Right hindlimb (tissue), 1 donor: ENCODE measurements at places on chromosomes 3 and 15.
A peak's percentile ranks its signal among the peaks of the same experiment; 100 is the strongest.

- DNase-seq: no peak
These were observed 1.0 kb downstream of the ZNF589 start for GRCh38 chr3:48241796-48242455.

DNA sequence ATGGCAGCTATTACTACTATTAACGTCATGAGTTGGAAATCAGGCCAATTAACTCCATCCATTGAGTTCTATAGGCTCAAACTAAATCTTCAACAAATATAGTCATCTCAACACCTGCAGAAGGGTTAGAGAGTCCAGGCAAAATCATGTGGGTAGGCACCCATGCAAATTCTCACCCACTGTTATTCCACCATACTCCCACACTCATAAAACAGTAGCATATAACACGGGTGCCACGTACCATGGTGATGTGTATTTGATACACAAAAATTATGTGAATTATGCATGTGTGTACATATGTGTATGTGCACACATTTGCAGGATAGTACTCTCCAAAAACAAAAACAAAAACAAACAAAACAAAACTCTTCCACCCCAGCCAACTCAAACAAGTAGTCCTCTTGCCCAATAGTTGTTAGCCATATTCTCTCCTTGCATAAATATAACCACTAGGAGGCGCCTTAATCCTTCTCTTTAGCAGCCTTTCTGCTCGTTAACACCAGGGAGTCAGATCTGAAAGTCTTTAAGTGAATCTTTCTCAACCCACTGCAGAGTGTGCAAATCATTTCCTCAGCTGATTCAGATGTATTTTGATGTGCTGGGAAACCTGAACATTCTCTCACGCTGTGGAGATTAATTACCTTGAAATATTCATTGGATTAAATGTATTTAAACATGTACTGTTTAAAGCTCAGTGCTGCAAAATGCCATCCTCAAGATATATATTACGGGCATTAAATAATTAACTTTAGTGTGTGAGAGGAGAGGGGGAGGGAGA lies 38.0 kb upstream of the COPB2 start:
- DNase-seq: no peak

- DNase-seq: peak; percentile 42
These were observed 108.9 kb downstream of the FBLN2 start for GRCh38 chr3:13657660-13658435.

DNA sequence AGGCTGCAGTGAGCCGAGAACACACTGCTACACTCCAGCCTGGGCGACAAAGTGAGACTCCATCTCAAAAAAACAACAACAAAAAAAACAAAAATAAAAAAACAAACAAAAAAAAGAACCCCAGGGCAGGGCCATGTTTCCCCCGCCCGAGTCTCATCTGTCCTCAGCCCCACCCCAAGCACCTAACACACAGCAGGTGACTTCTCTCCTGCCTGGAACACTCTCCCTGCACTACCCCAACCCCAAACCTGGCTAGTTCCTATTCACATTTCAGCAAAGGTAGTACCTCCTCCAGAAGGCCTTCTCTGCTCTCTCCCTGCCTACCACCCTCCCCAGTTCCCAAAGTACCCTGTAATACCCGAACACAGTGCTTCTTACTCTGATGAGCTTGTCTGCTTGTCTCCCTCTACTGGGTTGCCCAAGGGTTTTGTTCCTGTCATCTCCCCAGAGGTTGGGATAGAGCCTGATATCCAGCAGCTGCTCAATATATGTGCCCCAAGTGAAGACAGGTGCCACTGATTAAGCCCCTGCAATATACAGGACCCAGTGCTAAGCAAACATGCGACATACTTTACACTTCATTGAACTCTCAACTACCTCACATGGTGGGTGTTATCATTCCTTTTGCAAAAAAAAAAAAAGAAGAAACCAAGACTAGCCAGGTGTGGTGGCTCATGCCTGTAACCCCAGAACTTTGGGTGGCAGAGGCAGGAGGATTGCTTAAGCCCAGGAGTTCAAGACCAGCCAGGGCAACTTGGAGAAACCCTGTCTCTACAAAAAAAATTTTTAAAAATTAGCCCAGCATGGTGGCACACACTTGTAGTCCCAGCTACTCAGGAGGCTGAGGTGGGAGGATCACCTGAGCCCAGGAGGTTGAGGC lies 103.6 kb downstream of the DAPK2 start:
- no peak for DNase-seq

DNA sequence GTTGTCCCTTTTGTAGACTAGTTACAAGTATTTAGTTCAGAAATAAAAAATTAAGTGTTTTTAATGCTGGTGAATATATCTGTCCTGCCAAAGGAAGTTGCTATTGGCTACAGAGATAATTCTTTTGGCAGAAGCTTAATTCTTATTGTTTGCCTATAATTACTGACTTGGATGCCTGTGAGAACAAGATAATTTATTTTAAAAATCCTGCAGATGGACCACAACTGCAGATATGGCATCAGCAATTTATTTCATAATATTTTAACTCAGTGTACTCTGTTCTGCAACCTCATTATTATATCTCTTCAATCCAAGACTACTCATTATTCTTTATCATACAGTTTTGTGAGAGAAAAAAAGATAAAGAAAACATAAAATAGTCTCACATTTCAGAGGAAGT lies 789.8 kb downstream of the NAALADL2 start:
- DNase-seq: no peak

DNA sequence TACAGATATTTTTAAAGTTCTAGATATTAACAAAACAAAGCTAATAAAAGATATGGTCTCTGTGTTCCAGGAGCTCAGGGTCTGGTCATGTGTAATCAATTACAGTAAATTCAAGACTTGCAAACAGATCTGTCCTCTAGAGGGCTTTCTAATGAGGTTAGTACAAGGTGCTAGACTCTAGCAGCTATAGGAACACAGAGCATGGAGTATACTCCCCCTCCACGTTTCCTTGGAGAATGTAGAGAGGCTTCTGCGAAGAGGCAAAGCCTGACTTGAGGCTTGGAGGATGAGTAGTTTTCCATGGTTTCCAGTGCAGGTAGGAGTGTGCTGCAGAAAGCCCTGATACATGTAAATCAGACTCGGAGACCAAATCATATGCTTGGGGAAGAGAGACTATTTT lies 32.7 kb upstream of the DLG1 start:
- DNase-seq: no peak

- no peak for DNase-seq
These were observed 49.1 kb downstream of the ZDHHC3 start for GRCh38 chr3:44926921-44927320.

DNA sequence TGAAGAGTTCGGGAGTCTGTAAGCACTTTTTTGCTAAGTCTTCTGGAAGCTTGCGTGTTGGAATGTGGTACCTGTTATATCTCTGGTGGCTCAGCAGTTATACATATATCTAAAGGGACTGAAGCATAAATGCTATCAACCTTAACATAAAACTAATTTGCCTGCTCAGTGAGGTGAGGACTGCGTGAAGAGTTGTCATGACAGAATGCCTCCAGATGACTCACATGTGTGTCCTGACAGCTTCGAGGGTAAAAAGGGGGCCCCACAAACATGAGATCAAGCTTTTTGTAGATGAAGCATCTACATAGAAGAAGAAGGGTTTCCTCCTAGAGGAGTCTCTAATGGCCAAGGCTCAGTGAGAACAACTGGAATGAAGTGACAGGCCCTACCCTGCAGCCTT lies 88.8 kb upstream of the C3orf80 start:
- no peak for DNase-seq

DNA sequence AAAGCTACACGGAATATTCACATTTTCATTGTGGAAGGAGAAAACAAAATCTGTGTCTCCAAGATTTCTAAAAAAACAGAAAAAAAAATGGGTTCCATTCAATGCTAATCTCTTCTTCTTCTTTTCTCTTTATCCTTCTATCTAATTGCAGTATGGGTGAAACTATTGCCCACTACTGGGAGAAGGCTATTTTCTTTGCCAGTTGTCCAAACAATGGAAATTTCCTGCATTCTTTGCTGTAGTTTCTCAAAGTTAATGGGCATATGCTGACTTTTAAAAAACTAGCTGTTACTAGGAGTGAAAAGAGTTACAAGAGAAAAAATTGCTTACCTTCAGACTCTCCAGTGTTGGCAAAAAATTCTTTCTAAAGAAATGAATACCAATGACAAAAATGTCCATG lies 179.3 kb upstream of the ANKRD28 start:
- DNase-seq: no peak

- DNase-seq: peak; percentile 95
These were observed at the start of gene USP19 for GRCh38 chr3:49120438-49121131. USP19 (minus strand) TSS chr3:49120823; CDS start chr3:49119145, 1,678 bp downstream.

DNA sequence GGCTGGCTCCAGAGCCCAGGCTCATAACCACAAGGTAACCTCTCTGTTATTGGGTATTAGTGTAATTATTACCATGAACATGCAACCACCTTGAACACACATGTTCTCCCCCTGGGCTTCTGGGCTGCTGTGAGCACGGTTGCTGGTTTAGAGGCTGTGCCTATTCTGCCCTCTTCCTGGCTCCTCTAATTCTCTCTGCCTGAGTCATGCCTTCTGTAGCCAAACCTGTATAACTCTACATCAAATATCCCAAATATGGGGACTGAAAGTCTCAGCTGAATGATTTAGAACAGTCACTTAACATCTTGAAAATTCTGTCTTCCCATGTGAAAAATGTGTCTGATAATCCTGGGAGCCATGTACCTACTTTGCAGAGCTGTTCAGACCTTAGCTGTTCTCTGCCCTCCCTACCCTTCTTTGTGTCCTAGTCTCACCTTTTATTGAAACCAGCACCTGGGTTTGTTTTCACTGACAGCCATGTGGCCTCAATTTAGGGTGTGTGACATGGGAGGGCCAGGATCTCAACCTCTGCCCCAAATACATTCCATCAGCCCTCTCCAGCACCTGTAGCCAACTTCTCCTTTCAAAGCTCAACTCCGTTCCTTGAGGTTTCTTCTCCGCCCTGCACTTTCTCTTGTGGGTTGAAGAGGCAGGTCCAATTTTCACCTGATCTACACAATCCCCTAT lies 60.7 kb downstream of the PDZRN3 start:
- no peak for DNase-seq

GRCh38 chr3:154095832-154096421 lies 25.3 kb upstream of the ARHGEF26 start:
- no peak for DNase-seq

GRCh38 chr3:154904328-154904727 lies 175.8 kb upstream of the MME start:
- no peak for DNase-seq

GRCh38 chr15:66019368-66019767 lies 150.1 kb downstream of the RAB11A start:
- DNase-seq: no peak

DNA sequence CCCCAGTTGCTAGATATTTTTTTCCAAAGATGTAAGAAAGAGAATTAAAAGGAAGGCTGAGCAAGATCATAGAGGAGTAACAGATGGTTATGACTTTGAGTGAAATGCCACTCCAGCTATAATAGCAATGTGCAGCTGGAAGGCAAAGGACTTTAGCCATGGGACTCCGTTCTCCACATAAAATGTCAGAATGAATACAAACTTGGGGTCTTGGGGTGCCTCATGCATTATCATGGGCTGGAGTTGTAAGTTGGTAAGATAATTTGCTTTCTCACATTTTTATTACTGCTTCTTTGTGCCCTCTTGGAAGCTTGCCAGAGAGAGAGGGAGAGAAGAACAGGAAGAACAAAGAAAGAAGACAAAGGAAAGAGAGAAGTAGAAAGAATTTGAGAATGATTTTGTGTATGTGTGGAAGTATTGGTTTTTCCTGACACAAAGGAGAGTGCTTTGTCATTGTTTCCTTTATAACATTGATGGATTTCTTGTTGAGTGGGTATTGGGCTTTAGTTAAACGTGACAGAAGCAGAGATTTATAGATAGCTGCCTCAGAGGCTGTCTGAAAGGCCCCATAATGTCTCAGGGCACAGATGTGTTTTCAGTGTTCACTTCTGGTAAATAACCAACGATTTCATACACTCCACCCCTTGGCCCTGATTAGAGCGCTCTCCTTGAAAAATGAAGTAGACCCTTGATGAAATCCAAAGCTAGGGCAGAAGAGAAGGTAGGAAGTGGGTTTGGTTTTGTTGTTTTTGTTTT lies 715.3 kb downstream of the NR2F2 start:
- DNase-seq: no peak

DNA sequence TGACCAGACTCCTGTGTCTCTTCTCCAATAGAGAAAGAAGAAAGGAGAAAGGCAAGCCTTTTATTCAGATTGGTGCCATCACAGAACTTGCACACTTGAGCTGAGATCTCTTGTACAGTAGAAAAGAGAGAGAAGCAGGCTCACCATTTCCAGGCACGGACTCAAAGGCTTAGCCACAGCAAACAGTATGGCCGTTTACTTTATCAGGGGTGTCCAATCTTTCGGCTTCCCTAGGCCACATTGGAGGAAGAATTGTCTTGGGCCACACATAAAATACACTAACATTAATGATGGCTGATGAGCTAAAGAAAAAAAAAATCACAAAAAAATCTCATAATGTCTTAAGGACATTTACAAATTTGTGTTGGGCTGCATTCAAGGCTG lies 5.0 kb downstream of the IFT80 start:
- DNase-seq: no peak

DNA sequence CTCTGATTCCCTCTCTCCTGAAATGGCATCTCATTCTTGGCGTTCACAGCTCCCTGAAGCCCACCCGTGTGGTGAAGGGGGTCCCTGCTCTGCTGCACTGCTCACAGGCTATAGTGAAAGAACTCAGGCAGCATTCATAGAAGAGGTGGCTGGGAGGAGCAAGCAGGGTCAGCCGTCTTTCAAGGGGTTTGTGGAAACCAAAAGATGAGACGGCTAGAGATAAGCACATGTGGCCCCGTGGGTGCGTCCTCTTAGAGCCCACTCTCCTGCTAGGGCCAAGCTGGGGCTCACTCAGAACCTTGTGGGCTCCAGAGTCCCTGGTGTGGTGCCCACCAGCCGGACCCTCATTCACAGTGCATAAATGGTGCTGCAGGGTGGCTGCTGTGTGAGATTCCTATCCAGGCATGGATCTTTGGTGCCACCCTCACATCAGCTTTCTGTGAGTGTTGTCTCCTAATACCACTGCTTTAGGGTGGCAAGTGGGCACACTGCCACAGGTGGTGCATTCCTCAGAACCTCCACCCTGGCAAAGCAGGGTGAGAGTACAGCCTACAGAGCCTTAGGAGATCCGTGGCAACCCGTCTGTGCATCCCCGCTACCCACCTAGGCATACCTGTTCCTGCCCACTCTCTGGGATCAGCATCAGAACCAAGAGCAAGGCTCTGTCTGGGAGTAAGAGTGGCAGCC lies 11.2 kb upstream of the SEMA4B start:
- DNase-seq: no peak

GRCh38 chr3:150450916-150451315 lies 42.8 kb downstream of the TSC22D2 start:
- DNase-seq: no peak

DNA sequence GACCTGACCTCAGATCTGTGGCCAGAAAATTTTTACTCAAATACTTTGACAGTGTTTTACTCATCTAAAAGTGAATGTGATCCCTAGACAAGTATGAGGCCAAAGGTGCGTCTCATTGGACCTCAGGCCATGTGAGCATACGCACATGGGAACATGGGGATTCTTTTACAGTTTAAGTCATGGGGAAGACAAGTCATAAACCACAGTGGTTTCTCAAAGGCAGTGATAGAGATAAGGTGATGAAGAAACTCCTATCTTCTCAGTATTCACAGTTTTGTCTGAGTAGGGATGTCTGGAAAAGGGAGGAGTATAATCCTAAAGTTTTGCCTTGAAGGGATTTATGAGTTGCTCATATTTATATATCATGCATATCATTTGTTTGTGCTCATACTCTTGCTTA lies 173.8 kb downstream of the FNDC3B start:
- no peak for DNase-seq
